ENCODE measurements at places on chromosomes 5 and 9.

DNA sequence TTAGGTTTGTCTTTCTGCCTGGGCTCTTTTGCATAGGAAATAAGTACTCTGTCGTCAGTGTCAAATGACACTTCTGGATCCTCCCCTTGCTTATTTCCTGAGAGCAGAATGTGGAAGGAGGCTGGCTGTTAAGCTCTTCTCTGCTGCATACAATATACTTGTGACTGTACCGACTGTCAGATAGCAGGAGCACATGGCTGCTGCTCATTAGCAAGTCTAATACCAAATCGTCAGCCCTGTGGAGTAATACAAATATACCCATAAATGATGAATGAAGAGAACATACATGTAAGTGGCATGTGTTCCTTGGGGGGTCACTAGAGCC lies at the start of gene GPR151:
Gene GPR151, minus strand, starts transcription at position 40 of the 325 bp plus-strand sequence. CDS start 77 bp downstream, outside the sequence.
- no peak for DNase-seq

- no peak for DNase-seq
Measured at GRCh38 chr9:3281399-3281798, 244.4 kb downstream of the RFX3 start.

- DNase-seq: no peak
Measured at GRCh38 chr5:67194166-67194565, 2.4 kb downstream of the CD180 start.

- DNase-seq: no peak
Measured at GRCh38 chr9:36292641-36293040, 34.4 kb upstream of the GNE start.

GRCh38 chr9:35948451-35948850 lies 9.5 kb downstream of the OR2S2 start:
- DNase-seq: no peak

DNA sequence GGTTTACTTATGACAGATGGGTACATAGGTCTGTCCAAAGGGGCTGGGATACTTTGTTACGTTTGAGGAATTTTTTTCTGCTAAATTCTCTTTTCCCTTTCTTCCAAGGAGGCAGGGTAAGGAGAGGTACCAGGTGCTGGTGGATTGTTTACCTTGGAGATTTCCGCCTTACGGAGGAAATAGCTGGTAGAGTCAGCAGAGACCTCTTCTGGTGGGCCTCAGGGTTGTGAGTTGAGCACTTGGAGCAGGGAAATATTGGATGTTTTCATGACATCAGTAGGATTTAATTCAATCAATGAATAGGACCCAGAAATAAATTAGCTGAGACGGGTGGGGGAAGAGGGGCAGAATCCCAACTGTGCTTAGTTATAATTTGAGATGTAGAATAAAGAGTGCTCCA lies 60.0 kb upstream of the TAF11L2 start:
- no peak for DNase-seq

- DNase-seq: no peak
Measured at GRCh38 chr9:72583370-72583769, 62.0 kb downstream of the TMC1 start.

DNA sequence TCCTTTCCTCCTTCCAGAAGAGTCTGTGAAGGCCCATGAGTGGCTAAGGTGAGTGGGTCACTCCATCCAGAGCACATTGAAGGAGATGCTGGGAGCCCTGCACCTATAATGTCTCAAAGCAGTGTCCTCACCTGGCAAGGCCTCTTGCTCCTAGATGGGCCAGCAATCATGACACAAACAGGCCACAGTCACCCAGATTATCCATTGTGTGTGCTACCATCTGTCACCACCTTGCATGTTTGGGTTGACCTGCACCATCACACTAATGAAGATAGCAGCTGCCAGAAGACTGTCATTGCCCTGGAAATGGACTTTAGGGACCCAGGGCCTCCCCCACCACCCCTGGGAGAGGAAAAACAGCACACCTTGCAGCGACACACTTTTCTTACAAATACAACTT lies 69.6 kb downstream of the GABBR2 start:
- no peak for DNase-seq

- peak; percentile 72 for DNase-seq
Measured at GRCh38 chr5:6745706-6746222, 32.5 kb downstream of the TENT4A start.

DNA sequence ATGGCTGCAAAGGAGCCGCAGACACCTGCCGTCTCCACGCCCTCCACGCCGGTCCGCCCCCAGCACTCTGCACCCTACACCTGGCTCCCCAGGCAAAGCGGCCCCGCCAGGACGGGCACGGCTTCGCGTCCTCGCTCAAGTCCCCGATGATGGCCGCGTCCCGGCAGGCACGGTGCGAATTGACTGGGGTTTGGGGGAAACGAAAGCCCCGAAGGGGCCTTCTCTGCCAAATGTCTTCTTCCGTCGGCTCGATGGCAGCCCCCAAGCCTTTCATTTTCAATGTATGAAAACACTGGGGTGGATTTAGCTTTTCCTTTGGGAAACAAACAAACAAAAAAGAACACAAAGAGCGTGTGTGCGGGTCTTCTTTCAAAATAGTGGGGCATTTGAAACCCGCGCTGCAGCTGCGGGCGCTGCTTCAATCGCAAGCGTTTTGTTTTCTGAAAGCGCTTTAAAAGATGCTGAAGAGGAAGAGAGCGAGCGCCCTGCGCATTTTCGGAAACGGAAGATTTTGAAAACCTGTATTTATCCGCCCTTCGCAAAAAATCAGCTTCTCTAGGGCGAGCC lies 160.0 kb downstream of the RMI1 start:
- peak; percentile 4 for DNase-seq

DNA sequence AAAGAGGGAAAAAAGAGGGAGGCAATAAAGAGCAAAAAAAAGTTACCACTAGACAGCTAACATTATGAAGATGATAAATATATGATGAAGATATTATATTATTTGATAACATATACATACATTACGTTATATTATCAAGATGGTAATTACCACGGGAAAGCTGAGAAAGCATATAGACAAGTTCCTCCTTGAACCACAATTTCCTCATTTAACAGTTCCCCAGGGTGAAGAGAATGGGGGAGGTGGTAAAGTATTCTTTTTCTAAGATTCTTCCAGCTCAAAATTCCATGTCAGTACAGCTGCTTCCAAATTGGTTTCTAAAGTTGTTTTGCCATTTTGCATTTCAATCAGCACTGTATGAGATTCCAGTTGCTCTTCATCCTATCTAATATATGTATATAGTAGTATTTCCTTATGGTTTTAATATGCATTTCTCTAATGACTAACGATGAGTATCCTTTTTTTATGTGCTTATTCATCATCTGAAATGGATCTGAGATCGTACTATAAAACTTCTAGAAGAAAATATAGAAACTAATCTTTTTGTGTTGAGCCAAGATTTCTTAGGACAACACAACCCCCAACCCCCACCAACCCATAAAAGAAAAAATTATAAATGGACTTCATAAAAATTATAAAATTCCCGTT lies 49.5 kb upstream of the C9orf72 start:
- DNase-seq: no peak

DNA sequence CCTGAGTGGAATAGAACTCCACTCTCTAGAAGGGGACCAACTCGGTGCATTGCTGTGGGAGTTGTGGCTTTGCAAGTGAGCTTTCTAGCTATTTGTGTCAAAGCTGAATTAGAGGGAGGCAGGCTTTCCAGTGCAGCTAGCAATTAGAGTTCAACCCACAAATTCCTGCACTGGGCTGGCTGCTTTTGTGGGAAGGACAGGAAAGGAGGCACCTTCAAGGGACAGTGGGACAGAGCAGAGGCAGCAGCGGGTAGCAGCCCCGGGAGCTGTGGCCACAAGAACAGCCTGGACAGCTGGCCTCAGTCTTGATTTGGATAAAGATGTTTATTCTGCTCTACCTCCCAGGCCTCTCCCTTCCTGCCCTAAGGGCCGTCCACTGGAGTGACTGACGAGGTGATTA lies 83.7 kb upstream of the SLIT3 start:
- no peak for DNase-seq

DNA sequence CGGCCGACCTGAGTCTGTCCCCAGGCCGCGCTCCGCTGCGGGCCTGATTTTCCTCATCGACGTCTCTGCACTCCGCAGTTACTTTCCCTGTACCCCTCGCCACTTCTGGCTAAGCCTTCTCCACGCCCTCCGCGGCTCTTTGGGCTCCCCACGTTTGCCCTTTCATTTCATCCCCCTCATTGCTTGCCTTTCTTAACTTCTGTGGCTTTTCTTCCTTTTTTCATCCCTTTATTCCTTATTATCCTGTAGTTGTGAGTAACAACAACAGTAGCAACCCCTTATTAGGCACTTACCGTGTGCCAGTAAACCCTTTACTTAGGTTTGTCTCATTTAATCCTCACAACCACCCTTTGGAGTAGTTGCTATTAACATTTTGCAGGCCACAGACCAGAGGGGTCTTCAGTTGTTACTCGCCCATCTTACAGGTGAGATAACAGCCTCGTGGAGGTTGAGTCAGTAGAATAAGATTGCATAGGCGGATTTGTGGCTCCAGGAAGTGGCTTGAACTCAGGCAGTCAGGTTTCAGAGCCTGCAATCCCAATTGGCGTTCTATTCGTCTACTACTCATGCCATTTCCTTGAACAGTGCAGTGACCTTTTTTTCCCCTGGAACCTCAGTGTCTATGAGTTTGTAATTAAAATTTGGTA lies 724 bp downstream of the TCERG1 start:
- DNase-seq: peak; percentile 69

DNA sequence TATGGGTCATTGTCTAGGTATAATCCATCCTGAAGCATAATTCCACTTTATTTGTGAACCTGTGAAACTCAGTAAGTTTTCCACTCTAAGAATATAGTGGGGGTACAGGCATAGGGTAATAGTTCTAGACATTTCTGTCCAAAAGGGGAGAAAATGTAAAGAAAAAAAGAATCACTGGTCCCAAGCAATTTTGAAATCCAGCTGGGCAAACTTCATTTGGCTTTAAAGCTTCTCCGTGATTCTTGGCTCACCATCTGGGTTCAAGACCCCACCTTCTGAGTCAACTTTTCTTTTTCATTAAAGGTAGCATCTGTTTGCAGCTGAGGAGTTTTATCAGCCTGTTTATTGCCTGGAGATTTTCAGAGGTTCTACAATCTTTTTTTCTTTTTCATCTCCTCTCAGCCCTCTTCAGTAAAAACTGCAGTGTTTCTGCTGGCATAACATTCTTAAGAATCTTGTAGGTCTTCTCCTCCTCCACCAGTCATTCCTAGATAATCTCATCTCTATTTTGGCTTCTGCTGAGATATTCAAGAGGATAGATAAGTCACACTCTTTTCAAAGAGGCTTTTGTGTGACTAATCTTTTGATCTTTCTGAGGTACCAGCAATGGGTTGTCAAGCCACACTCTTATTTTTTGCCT lies 126.1 kb upstream of the PITX1 start:
- no peak for DNase-seq

GRCh38 chr9:83466351-83466750 lies 71.8 kb downstream of the FRMD3 start:
- DNase-seq: no peak

GRCh38 chr5:10192309-10192708 lies 57.4 kb downstream of the ATPSCKMT start:
- no peak for DNase-seq

DNA sequence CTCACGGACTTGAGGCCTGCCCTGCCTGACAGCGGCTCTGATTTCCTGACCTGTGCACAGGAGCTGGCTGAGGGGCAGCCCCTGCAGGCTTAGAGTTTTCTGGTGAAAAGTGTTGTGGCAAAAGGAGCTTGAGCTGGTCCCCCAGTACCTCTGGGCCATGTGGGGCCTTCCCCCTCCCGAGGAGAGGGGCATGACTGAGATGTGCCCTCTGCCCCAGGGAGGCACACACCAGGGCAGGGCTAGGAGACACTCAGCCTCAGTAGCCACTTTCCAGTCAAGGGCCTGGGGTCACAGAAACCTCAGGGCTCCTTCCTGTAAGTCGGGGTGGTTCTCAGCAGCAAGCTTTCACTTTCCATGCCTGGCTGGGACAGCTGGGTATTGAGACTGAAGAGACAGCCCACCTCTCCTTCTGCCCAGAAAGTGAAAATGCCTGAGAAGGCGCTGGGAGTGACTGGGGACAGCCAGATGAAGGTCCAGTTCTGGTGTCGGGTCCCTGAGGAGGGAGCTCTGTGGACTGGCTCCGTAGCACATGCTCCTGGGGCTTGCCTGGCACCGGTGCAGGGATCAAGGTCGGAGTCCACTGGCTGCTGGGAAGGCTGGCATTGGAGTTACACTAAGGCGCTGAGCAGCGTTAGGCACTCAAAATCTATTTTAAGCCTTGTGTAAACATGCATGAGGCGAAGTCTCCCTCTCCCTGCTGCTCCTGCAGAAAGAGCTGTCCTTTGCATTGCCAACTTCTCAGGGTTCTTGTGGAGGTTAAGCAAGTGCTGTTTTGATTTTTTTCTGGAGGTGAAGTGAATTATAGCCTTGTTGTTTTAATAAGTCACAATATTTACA lies 394.9 kb downstream of the GADD45G start:
- no peak for DNase-seq

GRCh38 chr5:67259548-67260215 lies 63.1 kb upstream of the CD180 start:
- no peak for DNase-seq

DNA sequence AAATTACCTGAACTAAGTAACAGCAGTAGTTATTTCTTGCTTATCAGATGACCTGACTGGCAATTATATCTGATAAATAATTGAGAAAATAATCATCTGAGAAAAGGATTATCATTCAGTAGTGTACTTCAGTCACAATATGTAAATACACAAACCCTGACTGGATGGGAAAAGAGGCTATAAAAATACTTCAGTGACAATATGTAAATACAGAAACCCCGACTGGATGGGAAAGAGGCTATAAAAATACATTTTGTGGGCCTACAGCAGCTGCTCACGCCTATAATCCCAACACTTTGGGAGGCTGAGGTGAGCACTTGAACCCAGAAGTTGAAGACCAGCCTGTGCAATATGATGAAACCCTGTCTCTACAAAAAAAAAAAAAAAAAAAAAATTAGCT lies 11.1 kb downstream of the UBAP2 start:
- no peak for DNase-seq

- DNase-seq: no peak
Measured at GRCh38 chr5:16934123-16934522, 2.0 kb downstream of the MYO10 start.

DNA sequence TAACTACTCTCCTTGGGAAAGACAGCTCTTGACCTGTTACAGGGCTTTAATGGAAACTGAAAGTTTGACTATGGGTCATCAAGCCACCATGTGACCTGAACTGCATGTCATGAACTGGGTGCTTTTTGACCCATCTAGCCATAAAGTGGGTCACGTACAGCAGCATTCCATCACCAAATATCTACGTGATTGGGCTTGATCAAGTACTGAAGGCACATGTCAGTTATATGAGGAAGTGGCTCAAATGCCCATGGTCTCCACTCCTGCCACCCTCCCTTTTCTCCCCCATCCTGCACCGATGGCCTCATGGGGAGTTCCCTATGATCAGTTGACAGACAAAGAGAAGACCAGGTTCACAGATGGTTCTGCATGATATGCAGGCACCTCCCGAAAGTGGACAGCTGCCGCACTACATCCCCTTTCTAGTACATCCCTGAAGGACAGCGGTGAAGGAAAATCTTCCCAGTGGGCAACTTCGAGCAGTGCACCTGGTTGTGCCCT lies 7.3 kb upstream of the FCN1 start:
- DNase-seq: no peak

DNA sequence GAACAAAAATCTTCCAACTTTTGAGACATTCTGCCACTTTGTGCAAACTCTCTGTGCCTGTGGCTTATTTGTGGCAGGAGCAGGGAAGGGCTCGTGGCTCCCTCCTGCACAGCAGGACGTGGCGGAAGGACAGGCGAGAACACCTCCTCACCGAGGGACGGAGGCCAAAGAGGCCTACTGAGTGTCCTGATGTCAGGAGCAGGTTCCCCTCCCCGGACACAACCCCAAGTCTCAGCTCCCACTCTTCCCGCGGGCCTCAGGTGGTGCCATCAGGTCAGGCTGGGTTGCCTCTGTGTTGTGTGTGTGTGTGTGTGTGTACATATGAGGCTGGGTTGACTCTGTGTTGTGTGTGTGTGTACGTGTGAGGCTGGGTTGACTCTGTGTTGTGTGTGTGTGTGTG lies 136.8 kb upstream of the LPCAT1 start:
- no peak for DNase-seq

Data from T-helper 2 cell (primary cell).